ENCODE measurements at places on chromosomes 16 and 17. TPM values are rescaled to one million over a fixed set of nuclear protein-coding genes. Genes with fewer than 3 reads are reported as not detected.
A peak's percentile ranks its signal among the peaks of the same experiment; 100 is the strongest.

Gene OTOP2
- total RNA-seq = not detected

GRCh38 chr17:40625311-40625710, 22.3 kb downstream of the SMARCE1 start:
- no peak overlapping the region for H3K27ac ChIP-seq
- no peak for DNase-seq
- peaks cover 66% of the 10 kb centered on the region for H3K4me1 ChIP-seq
- peaks cover 30% of the 10 kb centered on the region for H3K36me3 ChIP-seq

GRCh38 chr17:39221572-39221971, 4.2 kb downstream of the STAC2 start:
- H3K4me3 ChIP-seq = no peak overlapping the region
- DNase-seq = no peak
- no peaks in the 10 kb centered on the region for H3K36me3 ChIP-seq
- peaks cover 49% of the 10 kb centered on the region for H3K27me3 ChIP-seq
- no peak overlapping the region for H3K27ac ChIP-seq

DNA sequence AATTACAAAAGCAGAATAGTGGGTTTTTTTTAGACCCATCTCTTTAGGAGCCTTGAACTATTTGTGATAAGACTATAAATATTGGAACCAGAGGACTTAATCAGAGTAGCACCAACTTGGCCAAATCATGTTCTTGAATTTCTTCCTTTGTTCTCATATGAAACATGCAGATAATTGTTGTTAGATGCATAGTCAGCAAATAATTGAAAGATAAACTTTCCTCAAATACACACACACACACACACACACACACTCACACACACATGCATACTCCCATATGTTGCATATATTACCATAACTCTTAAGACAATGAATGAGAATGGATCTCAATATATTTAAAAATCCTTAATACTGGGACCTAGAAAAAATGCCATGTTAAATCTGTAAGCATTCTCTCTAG, 310.4 kb downstream of the KCNJ2 start:
- H3K4me1 ChIP-seq = no peaks in the 10 kb centered on the region
- H3K4me3 ChIP-seq = no peak overlapping the region
- no peaks in the 10 kb centered on the region for H3K36me3 ChIP-seq
- no peak for DNase-seq
- no peaks in the 10 kb centered on the region for H3K27me3 ChIP-seq

- DNase-seq = no peak
- H3K4me1 ChIP-seq = no peaks in the 10 kb centered on the region
- peaks cover 31% of the 10 kb centered on the region for H3K27me3 ChIP-seq
- no peak overlapping the region for H3K4me3 ChIP-seq
- H3K36me3 ChIP-seq = no peaks in the 10 kb centered on the region
- H3K27ac ChIP-seq = no peak overlapping the region
These were observed 14.7 kb downstream of the BEAN1 start for GRCh38 chr16:66441586-66442375.

DNA sequence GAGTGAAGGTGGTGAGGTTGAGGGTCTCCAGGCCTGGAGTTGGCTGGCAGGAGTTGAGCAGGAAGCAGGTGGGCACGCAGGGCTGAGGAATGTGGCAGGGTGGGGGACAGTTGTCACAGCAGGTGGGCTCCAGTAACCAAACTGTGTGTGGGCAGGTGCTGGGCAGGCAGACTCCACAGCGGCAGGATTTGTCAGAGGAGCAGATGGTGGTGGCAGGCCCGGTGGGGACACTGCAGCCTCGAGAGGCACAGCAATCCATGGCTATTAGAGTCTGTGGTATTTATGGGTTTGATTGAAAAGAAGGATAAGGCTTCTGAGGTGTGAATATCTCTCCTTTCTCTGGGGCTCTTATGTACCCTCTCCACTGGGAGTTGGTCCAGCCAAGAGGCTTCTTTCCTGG, at the start of gene KRTAP3-3:
Gene KRTAP3-3 (minus strand): TSS at position 326 of the 400 bp plus-strand sequence. CDS start 67 bp downstream, at position 259.
- no peak within 1 kb of the TSS for H3K27ac ChIP-seq
- no peaks in the 10 kb centered on the region for H3K36me3 ChIP-seq
- H3K4me3 ChIP-seq = no peak within 1 kb of the TSS
- no peak for DNase-seq

GRCh38 chr17:60439501-60439900, 17.2 kb downstream of the CHCT1 start:
- no peaks in the 10 kb centered on the region for H3K4me1 ChIP-seq
- no peak overlapping the region for H3K27ac ChIP-seq
- no peak for DNase-seq
- peaks cover 1% of the 10 kb centered on the region for H3K36me3 ChIP-seq

- H3K4me1 ChIP-seq = no peaks in the 10 kb centered on the region
- H3K27me3 ChIP-seq = peaks cover 5% of the 10 kb centered on the region
- no peaks in the 10 kb centered on the region for H3K36me3 ChIP-seq
- no peak overlapping the region for H3K4me3 ChIP-seq
These were observed 100.5 kb upstream of the HS3ST3A1 start for GRCh38 chr17:13702266-13702665.

DNA sequence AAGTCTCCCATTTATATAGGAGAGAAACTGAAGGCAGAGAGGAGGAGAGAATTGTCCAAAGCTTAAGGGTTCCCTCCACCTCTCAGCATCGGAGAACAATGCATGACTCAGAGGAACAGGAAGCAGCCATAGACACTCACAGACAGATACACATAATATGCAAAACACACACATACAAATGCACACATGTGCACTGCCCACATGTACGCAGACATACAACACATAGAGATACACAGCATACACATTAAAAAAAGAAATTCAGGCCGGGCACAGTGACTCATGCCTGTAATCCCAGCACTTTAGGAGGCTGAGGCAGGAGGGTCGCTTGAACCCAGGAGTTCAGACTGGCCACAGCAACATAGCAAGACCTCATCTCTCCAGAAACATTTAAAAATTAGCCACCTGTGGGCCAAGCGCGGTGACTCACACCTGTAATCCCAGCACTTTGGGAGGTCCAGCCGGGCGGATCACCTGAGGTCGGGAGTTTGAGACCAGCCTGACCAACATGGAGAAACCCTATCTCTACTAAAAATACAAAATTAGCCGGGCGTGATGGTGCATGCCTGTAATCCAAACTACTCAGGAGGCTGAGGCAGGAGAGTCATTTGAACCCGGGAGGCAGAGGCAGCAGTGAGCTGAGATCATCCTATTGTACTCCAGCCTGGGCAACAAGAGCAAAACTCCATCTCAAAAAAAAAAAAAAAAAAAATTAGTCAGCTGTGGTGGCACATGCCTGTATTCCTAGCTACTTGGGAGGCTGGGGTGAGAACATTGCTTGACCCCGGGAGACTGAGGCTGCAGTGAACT, 11.3 kb downstream of the ERAL1 start:
- no peak overlapping the region for H3K4me3 ChIP-seq
- H3K27ac ChIP-seq = no peak overlapping the region
- DNase-seq = no peak
- H3K27me3 ChIP-seq = no peaks in the 10 kb centered on the region
- peaks cover 5% of the 10 kb centered on the region for H3K36me3 ChIP-seq
- peaks cover 9% of the 10 kb centered on the region for H3K4me1 ChIP-seq

- peaks cover 36% of the 10 kb centered on the region for H3K36me3 ChIP-seq
- H3K27ac ChIP-seq = no peak overlapping the region
- no peaks in the 10 kb centered on the region for H3K4me1 ChIP-seq
- H3K27me3 ChIP-seq = no peaks in the 10 kb centered on the region
- no peak overlapping the region for H3K4me3 ChIP-seq
These were observed 11.6 kb upstream of the ROGDI start for GRCh38 chr16:4814046-4814445.

GRCh38 chr16:85730186-85730465, 20.8 kb downstream of the C16orf74 start:
- H3K36me3 ChIP-seq = no peaks in the 10 kb centered on the region
- H3K4me1 ChIP-seq = peaks cover under 1% of the 10 kb centered on the region
- H3K27ac ChIP-seq = no peak overlapping the region
- no peak for DNase-seq
- no peak overlapping the region for H3K4me3 ChIP-seq
- no peaks in the 10 kb centered on the region for H3K27me3 ChIP-seq

DNA sequence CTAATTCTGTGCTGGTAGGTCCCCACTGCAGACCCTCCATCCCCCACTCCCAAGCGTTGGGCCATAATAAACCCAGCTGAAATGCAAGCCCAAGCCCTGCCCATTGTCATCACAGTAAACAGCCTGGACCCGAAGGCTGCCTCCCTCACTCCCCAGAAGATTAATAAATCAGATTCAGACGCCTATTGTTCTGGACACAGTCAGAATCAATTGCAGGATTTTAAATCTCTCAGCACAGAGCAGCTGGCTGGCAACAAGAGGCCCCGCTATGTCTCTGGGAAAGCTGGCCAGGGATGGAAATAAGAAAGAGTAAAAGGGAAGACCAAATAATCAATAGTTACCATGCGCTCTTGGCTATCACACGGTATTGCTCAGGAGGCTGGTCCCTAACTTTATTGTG, 93.9 kb downstream of the C17orf67 start:
- DNase-seq = no peak
- H3K36me3 ChIP-seq = no peaks in the 10 kb centered on the region
- H3K27me3 ChIP-seq = peaks cover 9% of the 10 kb centered on the region

GRCh38 chr17:44155488-44155887, 13.8 kb downstream of the HROB start:
- H3K27me3 ChIP-seq = no peaks in the 10 kb centered on the region
- no peak overlapping the region for H3K27ac ChIP-seq

GRCh38 chr17:20184977-20185619, 175.9 kb downstream of the SPECC1 start:
- H3K4me1 ChIP-seq = no peaks in the 10 kb centered on the region
- peaks cover 13% of the 10 kb centered on the region for H3K27me3 ChIP-seq
- no peaks in the 10 kb centered on the region for H3K36me3 ChIP-seq

GRCh38 chr16:84742641-84743092, 42.9 kb downstream of the USP10 start:
- no peak overlapping the region for H3K27ac ChIP-seq
- DNase-seq = no peak
- peaks cover 37% of the 10 kb centered on the region for H3K36me3 ChIP-seq
- H3K4me1 ChIP-seq = peaks cover 56% of the 10 kb centered on the region
- H3K27me3 ChIP-seq = no peaks in the 10 kb centered on the region

GRCh38 chr16:22635801-22636200, 125.1 kb downstream of the NPIPB5 start:
- DNase-seq = no peak
- no peak overlapping the region for H3K27ac ChIP-seq
- H3K4me3 ChIP-seq = no peak overlapping the region

DNA sequence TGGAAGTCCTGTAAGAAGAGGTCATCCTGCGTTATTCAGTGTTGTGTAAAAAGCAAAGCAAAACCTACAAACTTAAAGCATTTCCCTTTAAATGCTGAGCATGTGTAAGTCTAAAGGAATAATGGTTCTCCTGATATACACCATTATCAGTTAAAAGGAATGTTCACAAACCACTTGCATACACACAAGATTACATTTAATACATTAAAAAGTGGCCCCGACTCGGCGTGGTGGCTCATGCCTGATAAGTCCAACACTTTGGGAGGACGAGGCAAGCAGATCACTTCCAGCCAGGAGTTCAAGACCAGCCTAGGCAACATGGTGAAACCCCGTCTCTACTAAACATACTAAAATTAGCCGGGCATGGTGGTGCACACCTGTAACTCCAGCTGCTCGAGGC, 30.5 kb downstream of the CPPED1 start:
- H3K4me3 ChIP-seq = no peak overlapping the region
- DNase-seq = no peak
- H3K27ac ChIP-seq = no peak overlapping the region
- H3K4me1 ChIP-seq = no peaks in the 10 kb centered on the region
- peaks cover 31% of the 10 kb centered on the region for H3K36me3 ChIP-seq
- no peaks in the 10 kb centered on the region for H3K27me3 ChIP-seq

DNA sequence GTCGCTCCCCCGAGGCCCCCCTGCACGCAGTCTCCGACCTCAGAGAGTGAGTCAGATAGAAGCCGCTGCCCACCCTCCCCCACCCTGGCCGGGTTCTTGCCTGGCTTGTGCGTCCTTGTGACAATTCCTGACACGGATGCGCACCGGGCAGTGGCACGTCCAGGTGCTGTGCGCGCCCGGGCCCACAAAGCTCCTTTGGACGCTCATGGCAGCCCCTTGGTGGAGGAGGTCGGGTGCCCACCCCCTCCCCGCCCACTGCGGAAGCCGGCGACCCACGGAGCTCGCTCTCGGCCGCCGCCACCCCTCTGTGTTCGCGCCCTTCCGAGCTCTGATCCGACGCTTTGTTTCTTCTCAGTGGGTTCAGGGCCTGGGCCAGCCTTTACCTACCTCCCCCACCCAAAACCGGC, 662 bp upstream of the TUBB3 start:
- peaks cover 12% of the 10 kb centered on the region for H3K4me1 ChIP-seq
- DNase-seq = no peak
- peak overlapping the region; percentile 83 for H3K4me3 ChIP-seq
- peaks cover 29% of the 10 kb centered on the region for H3K27me3 ChIP-seq
- no peaks in the 10 kb centered on the region for H3K36me3 ChIP-seq
- peak overlapping the region; percentile 15 for H3K27ac ChIP-seq

GRCh38 chr17:3956327-3956957, 7.8 kb downstream of the ATP2A3 start:
- peak overlapping the region; percentile 22 for H3K27ac ChIP-seq
- H3K36me3 ChIP-seq = peaks cover 12% of the 10 kb centered on the region
- no peak for DNase-seq
- no peaks in the 10 kb centered on the region for H3K27me3 ChIP-seq
- H3K4me3 ChIP-seq = no peak overlapping the region

DNA sequence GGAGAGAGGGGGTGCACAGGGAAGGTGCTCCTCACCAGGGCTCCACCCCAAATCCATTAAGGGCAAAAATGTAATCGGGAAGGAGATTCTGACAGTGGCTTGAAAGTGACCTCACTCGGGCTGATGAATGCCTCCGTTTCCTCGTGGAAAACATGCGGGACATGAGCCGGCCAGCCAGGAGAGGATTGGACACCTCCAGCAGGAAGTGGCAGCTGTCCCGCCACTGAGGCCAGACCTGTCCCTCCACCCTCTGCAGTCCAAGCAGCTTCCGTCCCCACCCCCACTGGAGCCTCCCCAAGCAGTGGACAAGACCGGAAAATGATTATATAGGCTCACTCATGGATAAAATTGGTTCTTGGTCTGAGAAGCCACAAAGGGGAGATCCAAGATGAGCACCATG, 82.1 kb upstream of the CCL1 start:
- H3K27ac ChIP-seq = no peak overlapping the region
- H3K36me3 ChIP-seq = no peaks in the 10 kb centered on the region
- no peak for DNase-seq
- H3K27me3 ChIP-seq = peaks cover 22% of the 10 kb centered on the region
- H3K4me1 ChIP-seq = no peaks in the 10 kb centered on the region

GRCh38 chr17:81685108-81685507, 1.3 kb downstream of the HGS start:
- peaks cover 22% of the 10 kb centered on the region for H3K4me1 ChIP-seq
- DNase-seq = no peak
- peak overlapping the region; percentile 91 for H3K4me3 ChIP-seq
- H3K27ac ChIP-seq = peak overlapping the region; percentile 73
- H3K27me3 ChIP-seq = no peaks in the 10 kb centered on the region

- H3K4me1 ChIP-seq = no peaks in the 10 kb centered on the region
- H3K36me3 ChIP-seq = no peaks in the 10 kb centered on the region
- no peak for DNase-seq
- H3K27me3 ChIP-seq = peaks cover 3% of the 10 kb centered on the region
- no peak overlapping the region for H3K4me3 ChIP-seq
- no peak overlapping the region for H3K27ac ChIP-seq
These were observed 182.3 kb downstream of the TMEM132E start for GRCh38 chr17:34761646-34762045.

Measured in activated T-helper 1 cell treated with anti-CD3 and anti-CD28 coated beads, Interleukin-12 subunit alpha, Interleukin-12 subunit beta, Interleukin-2, Interleukin-4 antibody, amounts not matched to agents 30 ng/mL and 10 ng/mL and 1 ng/mL, durations not matched to agents 14 hours and 24 hours and 36 hours (primary cell).